A549 (cell line): ENCODE measurements at places on chromosomes 12 and 14. TPM values are rescaled to one million over a fixed set of nuclear protein-coding genes. Genes with fewer than 3 reads are reported as not detected.

DNA sequence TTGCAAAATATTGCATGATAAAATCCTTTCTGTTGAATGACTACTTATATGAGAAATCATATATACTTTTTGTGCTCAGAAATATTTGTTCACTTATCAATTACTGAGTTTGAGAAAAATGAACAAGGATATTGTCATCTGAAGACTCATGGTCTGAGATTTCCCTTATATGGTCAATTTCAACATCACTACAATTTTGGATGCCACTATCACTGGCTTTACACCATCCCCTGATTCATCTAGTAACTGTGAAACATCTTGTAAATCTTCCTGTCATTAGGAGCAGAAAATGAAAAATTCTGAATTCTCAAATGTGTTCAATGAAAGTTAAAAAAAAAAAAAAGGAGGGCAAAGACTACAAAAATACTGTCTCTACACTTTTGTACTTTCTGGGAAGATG, 21.8 kb upstream of the GXYLT1 start:
- no peak for DNase-seq

DNA sequence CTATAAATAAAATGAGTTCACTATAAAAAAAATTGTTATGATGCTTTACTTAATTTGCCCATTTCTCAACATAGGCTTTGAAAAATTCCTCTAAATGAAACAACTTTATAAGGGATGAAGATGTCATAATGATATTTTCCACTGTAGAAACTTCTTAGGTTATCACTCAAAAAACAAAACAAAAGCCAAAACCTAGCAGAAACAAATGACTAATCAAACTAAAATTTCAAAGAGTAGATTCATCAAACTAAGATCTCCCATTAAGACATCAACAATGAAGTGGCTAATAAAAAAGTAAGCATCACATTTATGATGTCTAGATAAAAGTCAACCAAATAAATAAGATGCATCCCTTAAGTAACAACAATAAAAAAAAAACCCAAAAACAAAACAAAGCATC, 36.9 kb upstream of the TTC7B start:
- no peak for DNase-seq

GRCh38 chr12:95966287-95966870, 23.2 kb downstream of the AMDHD1 start:
- no peak for DNase-seq

DNA sequence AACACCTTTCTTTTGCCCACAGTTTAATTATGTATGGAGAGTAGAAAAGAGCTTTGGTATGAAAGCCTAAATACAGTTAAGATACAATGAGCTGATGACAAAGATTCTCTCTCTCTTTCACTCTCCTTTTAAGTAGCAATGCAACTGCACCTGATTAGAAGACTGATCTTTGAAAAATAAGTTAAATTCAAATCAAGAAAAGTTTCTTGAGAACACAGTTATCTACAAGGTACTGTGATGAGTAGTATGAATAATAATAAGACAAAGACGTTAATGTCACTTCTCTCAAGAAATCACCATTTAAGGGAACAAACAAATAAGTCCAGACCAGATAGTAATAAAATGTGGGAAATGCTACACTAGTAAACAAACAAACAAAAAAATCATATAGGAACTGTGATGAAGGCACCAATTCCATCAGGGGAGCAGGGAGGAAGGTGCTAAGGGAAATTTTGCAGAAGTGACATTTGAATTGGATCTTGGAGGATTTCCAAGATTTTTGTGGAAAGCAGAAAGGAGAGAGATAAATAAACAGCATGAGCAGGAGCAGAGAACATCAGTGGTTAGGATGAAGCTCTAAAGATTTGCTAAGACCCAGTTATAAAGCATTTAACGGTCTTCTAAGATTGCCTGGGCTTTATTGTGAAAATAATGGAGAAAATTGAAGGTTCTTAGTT, 65.2 kb upstream of the STK38L start:
- no peak for DNase-seq

- DNase-seq: no peak
Observed at GRCh38 chr12:72957454-72957853, 685.3 kb downstream of the TRHDE start.

- no peak for DNase-seq
Observed at GRCh38 chr14:72518809-72519377, 375.0 kb downstream of the DPF3 start.

GRCh38 chr12:3712209-3712992, 40.5 kb downstream of the CRACR2A start:
- no peak for DNase-seq

GRCh38 chr14:103737432-103738045, 21.9 kb downstream of the ZFYVE21 start:
- DNase-seq: no peak

DNA sequence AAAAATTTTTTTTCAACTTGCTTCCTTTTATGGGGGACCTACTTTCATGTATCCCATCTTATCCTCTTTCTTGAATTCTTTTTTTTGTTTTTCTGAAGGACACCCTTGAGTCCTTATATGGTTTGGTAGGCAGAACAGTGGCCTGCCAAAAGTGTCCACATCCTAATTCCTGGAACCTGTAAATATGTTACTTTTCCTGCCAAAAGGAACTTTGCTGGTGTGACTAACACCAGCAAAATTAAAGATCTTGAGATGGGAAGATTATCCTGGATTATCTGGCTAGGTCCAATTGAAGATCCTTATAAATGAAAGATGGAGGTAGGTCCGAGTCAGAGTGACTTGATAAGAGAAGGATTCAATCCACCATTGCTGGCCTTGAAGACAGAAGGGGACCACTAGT, 5.3 kb downstream of the NUBPL start:
- DNase-seq: no peak

- no peak for DNase-seq
Observed at GRCh38 chr12:2687058-2687457, 107.7 kb upstream of the FKBP4 start.

DNA sequence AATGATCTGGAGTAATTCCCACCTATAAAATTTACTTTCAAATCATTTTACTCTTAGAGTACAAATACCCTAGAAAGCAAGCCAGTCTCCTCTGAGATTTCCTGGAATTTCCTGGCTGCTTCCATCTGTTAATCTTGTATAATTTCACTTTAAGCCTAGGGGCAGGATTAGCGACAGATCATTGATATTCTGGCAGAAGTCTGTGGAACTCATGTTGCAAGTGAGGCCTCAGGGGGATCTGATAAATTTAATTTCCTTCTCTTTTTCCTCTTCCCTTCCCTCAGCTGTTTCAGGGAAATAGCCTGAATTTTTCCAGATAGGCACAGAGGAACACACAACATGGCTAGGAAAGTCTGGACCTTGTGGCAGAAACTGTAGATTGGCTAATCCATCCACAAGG, 5.9 kb upstream of the KRT6A start:
- DNase-seq: no peak

GRCh38 chr12:9662488-9662887, 7.0 kb upstream of the CLEC2D start:
- no peak for DNase-seq

- DNase-seq: no peak
Observed at GRCh38 chr14:55822906-55823305, 242.9 kb downstream of the KTN1 start.

GRCh38 chr12:61916831-61917230, 343.4 kb upstream of the USP15 start:
- DNase-seq: no peak

DNA sequence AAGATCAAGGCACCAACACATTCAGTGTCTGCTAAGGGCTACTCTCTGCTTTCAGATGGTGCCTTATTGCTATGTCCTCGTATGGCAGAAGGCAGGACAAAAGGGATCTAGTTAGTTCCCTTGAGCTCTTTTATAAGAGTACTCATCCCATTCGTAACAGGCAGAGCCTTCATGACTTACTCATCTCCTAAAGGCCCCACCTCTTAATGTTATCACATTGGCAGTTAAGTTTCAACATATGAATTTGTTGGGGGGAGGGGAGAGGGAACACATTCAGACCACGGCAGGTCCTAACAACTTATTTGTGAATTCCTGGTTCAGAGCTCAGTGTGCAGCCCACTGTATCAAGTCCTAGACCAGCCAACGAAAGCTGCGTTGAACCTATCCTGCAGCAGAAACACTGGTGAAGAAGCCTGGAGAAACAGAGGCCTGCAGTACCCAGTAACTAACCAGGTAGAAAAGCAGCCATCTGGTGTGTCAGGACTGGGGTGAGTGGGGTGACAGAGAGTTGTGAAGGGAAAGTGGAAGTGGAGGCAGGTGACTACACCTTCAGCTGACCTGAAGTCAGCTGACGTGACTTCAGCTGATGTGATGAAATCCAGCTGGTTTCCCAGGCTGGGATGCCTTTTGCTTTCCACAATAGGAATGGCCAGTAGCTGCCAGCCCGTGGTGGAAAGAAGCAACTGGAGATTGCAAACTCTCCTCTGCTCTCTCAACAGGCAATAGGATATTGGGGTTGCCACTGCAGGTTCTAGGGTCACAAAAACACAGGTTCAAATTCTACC, 101.6 kb upstream of the PLXNC1 start:
- DNase-seq: no peak

- DNase-seq: no peak
Observed at GRCh38 chr12:43357141-43357540, 194.9 kb downstream of the ADAMTS20 start.

DNA sequence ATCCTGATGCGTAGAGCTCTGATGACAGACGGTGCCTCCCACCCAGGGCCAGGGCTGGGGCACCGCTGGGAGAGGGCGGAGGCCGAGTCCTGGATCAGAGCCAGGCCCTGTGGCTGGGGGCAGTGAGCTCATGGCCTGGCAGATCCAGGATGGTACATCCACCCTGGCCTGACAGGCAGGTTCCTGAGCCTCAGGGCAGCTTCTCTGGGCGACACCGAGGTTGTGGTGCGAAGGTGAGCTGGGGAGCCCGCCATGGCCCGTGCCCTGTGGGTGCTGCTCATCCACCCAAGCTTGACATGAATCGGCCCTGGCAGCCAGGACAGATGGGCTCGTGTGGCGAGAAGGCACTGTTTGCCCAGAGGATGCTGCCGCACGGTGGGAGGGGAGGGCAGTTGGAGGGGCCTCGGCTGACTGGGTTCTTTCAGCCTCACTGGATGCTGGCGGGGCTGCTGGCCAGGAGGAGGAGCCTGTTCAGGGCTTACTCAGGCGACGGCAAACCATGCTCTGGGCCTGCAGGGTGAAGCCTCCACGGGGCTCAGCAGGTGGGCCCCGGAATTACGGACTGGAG, 16.6 kb downstream of the LRTM2 start:
- no peak for DNase-seq

DNA sequence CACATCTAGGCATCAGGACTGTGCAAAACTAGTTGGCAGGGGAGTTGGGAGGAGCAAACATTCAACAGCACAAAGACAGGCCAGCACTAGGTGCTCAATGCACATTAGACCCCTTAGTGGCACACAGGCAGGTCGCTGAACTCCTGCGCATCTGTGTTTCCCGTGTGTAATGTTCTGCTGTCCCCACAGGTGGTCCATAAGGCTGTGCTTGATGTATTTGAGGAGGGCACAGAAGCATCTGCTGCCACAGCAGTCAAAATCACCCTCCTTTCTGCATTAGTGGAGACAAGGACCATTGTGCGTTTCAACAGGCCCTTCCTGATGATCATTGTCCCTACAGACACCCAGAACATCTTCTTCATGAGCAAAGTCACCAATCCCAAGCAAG, 11.2 kb downstream of the SERPINA3 start:
- no peak for DNase-seq

GRCh38 chr14:86027990-86028389, 498.0 kb downstream of the FLRT2 start:
- no peak for DNase-seq

DNA sequence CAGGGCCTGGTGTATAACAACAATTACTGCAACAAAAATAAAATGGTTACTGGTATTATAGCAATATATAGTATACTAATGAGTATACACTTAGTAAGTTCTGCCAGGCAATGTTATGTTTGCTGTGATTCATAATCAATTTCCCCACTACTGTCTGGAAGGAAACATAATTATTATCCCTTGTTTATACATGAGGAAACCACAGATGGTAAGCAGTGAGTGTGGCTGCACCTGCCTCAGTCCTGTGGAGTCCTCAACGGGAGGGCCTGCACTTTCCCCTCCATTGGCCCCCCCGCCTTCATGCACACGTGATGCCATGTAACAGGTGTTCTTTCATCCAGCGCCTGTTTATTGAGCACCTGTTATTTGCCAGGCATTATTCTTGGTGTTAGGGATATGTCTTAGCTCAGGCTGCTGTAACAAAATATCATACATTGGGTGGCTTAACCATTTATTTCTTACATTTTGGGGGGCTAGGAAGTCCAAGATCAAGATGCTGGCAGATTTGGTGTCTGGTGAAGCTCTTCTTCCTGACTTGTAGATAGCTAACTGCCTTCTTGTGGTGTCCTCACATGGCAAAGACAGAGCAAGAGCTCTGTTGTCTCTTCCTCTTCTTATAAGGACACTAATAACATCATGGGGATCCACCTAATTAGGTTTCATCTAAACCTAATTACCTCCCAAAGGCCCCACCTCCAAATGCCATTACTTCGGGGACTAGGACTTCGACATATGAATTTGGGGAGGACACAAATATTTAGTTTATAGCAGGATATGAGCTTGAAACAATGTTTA, 59.5 kb upstream of the CHGA start:
- DNase-seq: no peak

- no peak for DNase-seq
Observed at GRCh38 chr12:44961887-44962286, 85.8 kb upstream of the NELL2 start.

GRCh38 chr14:60485057-60485597, 736 bp downstream of the C14orf39 start:
- DNase-seq: no peak

GRCh38 chr14:59103396-59103795, 85.1 kb upstream of the DAAM1 start:
- no peak for DNase-seq

- DNase-seq: peak; percentile 69
Observed at GRCh38 chr12:95326855-95327254, 109.2 kb downstream of the VEZT start.

STAB2 gene
- polyA plus RNA-seq: not detected in 3 replicates

IAPP gene
- polyA plus RNA-seq: 0.09 TPM in 1 of 3 replicates, not detected in the others

LRRC43 gene
- polyA plus RNA-seq: 0.14 to 0.26 TPM in 2 of 3 replicates, not detected in the other

NELL2 gene
- polyA plus RNA-seq: 0.07 to 0.16 TPM in 2 of 3 replicates, not detected in the other

CABP1 gene
- 0.08 to 0.16 TPM (median 0.15 TPM) in 3 replicates for polyA plus RNA-seq

SELPLG gene
- 0.43 to 0.67 TPM (median 0.65 TPM) in 3 replicates for polyA plus RNA-seq

CCDC60 gene
- polyA plus RNA-seq: not detected in 3 replicates

EML5 gene
- polyA plus RNA-seq: 0.44 to 0.86 TPM (median 0.54 TPM) in 3 replicates

CD27 gene
- not detected in 3 replicates for polyA plus RNA-seq

CIROP gene
- polyA plus RNA-seq: not detected in 3 replicates

PLBD1 gene
- polyA plus RNA-seq: 4.0 to 6.0 TPM (median 4.9 TPM) in 3 replicates

CLEC12A gene
- polyA plus RNA-seq: not detected in 3 replicates

PLBD2 gene
- 21.9 to 25.9 TPM (median 25.8 TPM) in 3 replicates for polyA plus RNA-seq
